Activated T-helper 2 cell treated with anti-CD3 and anti-CD28 coated beads, Interferon-gamma antibody, Interleukin-2, Interleukin-4, amounts not matched to agents 10 μg/mL and 5 μg/mL and 100 μg/mL, durations not matched to agents 14 hours and 24 hours and 36 hours (primary cell): ENCODE measurements at places on chromosomes 7 and 10.
A peak's percentile ranks its signal among the peaks of the same experiment; 100 is the strongest.

GRCh38 chr10:115093286-115093775 lies at the start of gene ATRNL1:
Gene ATRNL1 (plus strand): TSS chr10:115093365. CDS start chr10:115093751, 386 bp downstream.
- H3K27me3 ChIP-seq, result peaks cover 53% of the 10 kb centered on the region
- peaks cover 9% of the 10 kb centered on the region for H3K4me1 ChIP-seq
- no peaks in the 10 kb centered on the region for H3K36me3 ChIP-seq
- no peak within 1 kb of the TSS for H3K27ac ChIP-seq
- DNase-seq, result no peak
- H3K4me3 ChIP-seq, result peak within 1 kb of the TSS; percentile 74

DNA sequence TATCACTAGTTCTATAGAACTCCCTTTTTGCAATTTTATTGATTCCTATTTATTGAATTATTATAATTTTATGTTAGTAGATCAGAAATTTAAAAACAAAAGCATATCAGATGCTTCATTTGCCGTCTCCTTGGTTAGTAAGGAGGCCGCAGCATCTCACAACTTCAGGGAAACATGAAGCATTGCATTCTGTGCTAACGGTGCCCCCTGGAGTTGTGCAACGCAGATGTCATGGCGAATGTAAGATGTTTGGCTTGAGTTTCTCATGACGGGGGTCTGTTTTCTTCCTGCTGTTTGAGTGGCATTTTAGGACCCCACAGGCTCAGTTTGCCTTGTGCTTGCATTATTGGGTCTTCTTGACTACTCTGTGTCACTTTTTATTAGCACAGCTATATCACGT lies 124.8 kb downstream of the CNNM2 start:
- no peak for DNase-seq
- H3K27ac ChIP-seq, result no peak overlapping the region
- H3K27me3 ChIP-seq, result peaks cover 2% of the 10 kb centered on the region
- H3K36me3 ChIP-seq, result no peaks in the 10 kb centered on the region

DNA sequence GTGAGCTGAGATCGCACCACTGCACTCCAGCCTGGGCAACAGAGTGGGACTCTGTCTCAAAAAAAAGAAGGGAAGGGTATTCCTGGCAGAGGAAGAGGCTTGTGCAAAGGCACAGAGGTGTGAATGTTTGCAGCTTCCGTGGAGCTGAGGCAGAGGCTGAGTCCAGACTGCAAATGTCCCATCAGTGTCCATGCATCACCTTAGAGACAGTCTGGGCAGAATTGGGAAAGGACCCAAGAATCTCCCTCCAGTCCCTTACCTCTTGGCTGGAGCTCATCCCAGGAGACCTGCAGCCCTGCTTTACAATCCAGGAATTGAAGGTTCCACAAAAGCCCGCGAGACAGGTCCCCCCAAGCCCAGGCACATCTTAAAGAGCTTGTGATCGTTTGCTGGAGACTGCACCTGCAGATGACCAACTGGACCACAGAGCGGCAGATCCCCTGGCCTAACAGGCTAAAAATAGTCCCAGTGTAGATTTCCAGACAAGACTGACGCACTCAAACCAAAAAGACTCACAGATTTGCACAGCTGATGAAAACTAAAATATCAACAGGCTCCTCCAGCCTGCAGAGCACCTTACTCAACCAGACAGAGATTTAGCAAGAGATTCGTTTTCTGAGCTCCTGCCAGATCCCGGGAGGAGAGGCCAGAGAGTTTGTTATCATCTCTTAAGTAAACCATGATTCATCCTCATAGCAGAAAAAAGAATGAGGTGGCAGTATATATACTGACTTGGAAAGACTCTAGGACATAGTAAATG lies 22.9 kb upstream of the NANOS1 start:
- DNase-seq, result no peak
- peaks cover 9% of the 10 kb centered on the region for H3K27me3 ChIP-seq
- no peak overlapping the region for H3K27ac ChIP-seq
- H3K4me3 ChIP-seq, result no peak overlapping the region
- H3K4me1 ChIP-seq, result no peaks in the 10 kb centered on the region

- no peak for DNase-seq
- no peaks in the 10 kb centered on the region for H3K27me3 ChIP-seq
- H3K36me3 ChIP-seq, result peaks cover 26% of the 10 kb centered on the region
- H3K27ac ChIP-seq, result no peak overlapping the region
- H3K4me3 ChIP-seq, result no peak overlapping the region
These were observed 120.9 kb upstream of the KAT6B start for GRCh38 chr10:74705358-74705980.

GRCh38 chr7:30625283-30625682 lies 30.6 kb downstream of the GARS1 start:
- no peak for DNase-seq
- peak overlapping the region; percentile 70 for H3K27ac ChIP-seq
- H3K4me3 ChIP-seq, result no peak overlapping the region

DNA sequence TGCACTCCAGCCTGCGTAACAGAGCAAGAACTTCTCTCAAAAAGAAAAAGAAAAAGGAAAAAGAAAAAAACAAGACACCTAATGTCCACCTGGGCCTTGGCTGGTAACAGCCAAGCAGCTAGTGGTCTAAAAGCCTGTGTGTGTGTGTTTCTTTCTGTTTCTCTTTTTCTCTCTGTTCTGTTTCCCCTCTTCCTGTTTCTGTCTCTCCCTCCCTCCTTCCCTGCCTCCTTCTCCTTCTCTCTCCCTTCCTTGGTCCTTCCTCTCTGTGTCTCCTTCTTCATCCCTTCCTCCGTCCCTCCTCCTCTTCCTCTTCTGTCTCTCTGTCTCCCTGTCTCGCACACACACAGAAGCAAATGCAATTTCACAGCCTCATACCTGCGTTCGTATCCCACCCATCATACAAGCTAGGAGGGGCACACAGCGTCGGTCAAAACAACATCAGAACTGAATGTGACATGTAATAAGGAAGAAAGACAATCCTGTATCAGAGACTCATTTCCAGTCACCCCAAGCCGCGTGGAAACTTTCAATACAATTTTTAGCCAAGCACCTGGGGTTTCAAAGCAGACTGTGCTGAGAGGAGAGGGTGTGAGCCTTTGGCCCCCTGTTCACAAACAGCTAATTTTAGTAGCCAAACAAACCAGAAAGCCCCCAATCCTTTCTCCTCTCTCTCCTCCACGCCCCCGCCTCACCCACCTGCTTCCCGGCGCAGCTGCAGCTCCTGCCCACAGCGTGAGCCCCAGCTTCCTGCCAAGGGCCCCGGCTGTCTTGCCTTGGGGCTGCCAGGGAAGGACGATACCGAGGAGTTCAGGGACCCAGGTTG lies 50.2 kb upstream of the GNA12 start:
- H3K4me3 ChIP-seq, result peak overlapping the region; percentile 75
- H3K27me3 ChIP-seq, result peaks cover 1% of the 10 kb centered on the region
- H3K36me3 ChIP-seq, result no peaks in the 10 kb centered on the region

- peak overlapping the region; percentile 86 for H3K27ac ChIP-seq
- peak overlapping the region; percentile 86 for H3K4me3 ChIP-seq
- DNase-seq, result no peak
- H3K36me3 ChIP-seq, result peaks cover 38% of the 10 kb centered on the region
- H3K4me1 ChIP-seq, result peaks cover 53% of the 10 kb centered on the region
These were observed 2.2 kb downstream of the STN1 start for GRCh38 chr10:103915796-103916195.

DNA sequence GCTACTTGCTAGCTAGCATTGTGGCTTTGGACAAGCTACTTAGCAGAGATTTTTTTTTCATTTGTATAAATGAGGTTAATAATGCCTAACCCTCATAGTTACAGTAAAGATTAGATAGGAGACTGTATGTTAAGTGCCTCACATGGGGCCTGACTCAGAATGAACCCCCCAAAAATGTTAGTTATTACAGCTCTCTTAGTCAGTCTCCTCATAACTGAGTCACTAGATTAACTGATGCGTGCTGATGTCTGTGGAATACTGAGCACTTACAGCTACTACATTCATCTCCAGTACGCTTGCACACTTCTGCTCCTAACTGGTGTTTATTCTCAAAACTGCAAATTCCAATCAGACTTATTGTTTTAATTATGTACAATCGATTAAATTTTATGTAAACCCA lies 315.3 kb downstream of the SNX13 start:
- H3K27me3 ChIP-seq, result peaks cover 3% of the 10 kb centered on the region
- no peaks in the 10 kb centered on the region for H3K36me3 ChIP-seq
- H3K4me1 ChIP-seq, result no peaks in the 10 kb centered on the region
- DNase-seq, result no peak
- no peak overlapping the region for H3K27ac ChIP-seq
- H3K4me3 ChIP-seq, result no peak overlapping the region

DNA sequence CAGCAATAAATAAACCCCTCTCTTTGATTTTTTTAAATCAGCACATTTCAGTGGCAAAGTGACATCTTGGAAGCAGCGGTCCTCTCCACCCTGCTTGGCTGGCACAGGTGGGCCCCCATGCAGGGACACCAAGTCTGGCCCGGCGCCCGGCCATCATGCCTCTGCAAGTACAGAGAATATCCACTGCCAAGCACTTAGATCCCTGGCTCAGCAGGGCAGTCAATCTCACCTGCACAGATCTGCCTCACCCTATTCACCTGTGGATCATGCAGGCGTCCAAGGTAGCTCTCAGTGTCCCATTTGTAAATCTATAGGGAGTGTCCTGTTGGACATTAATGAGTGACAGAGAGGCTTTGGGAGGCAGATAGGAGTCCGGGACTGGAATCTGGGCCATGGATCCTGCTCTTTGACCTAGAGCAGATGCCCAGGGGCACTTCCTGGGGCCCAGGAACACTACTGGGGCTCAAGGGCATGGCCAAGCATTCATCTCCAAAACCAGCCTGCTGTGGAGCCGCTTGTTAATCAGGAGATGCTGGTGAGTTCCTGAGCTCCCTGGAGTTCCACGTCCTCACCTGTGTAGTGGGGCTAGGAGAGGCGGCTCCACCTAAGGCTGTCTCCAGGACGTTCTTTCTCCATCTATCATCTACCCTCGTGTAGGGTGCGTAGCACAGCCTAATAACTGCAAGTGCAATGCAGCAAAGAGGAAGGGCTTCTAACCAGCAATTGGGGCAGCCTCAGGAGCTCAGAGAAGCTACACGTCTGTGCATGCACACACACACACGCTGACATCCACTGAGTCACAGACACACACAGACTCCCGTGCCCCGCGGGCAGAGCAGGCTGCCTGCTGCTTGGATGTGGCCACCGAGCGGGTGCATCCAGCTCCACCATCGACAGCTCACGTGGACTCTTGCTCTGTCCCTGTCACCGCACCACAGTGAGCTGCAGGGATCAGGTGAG lies 123.6 kb downstream of the OAT start:
- no peaks in the 10 kb centered on the region for H3K36me3 ChIP-seq
- H3K4me1 ChIP-seq, result no peaks in the 10 kb centered on the region
- H3K4me3 ChIP-seq, result no peak overlapping the region
- H3K27ac ChIP-seq, result no peak overlapping the region
- no peaks in the 10 kb centered on the region for H3K27me3 ChIP-seq

- no peaks in the 10 kb centered on the region for H3K36me3 ChIP-seq
- no peak for DNase-seq
- H3K4me3 ChIP-seq, result no peak overlapping the region
- H3K27ac ChIP-seq, result peak overlapping the region; percentile 58
- H3K27me3 ChIP-seq, result no peaks in the 10 kb centered on the region
- peaks cover 65% of the 10 kb centered on the region for H3K4me1 ChIP-seq
These were observed 63.3 kb upstream of the SMNDC1 start for GRCh38 chr10:110368002-110368401.

- no peak overlapping the region for H3K27ac ChIP-seq
- H3K27me3 ChIP-seq, result peaks cover 6% of the 10 kb centered on the region
- no peaks in the 10 kb centered on the region for H3K36me3 ChIP-seq
- DNase-seq, result no peak
- H3K4me3 ChIP-seq, result no peak overlapping the region
These were observed 197.7 kb downstream of the SNX10 start for GRCh38 chr7:26489391-26489790.
